ENCODE measurements at places on chromosomes 2 and 18. TPM values are rescaled to one million over a fixed set of nuclear protein-coding genes. Genes with fewer than 3 reads are reported as not detected.

GRCh38 chr18:55584201-55584600 is 3.8 kb downstream of the TCF4 start:
- DNase-seq, result no peak

- peak; percentile 29 for DNase-seq
These were observed 4.0 kb downstream of the YES1 start for GRCh38 chr18:808086-808485.

- no peak for DNase-seq
These were observed 248.9 kb downstream of the DCC start for GRCh38 chr18:52588931-52589330.

GRCh38 chr2:229980431-229981184 is 58.3 kb downstream of the FBXO36 start:
- peak; percentile 12 for DNase-seq

DNA sequence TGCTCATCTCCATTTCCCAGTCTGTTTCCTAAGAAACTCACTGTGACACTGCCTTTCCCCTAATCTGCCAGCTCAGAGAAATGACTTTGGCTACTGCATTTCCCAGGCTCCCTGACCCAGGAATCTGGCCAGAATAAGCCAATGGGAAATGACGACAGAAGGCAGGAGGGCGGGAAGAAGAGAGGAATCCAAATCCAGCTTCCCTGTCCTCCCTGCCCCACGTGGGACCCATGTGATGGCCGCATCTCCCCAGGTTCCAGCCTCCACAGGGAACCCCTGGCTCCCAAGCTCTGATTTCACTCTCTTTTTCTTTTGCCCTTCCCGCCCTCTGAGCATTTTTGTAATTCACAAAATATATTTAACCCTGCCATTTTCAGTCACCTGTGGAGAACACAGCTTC is 37.8 kb upstream of the RAB12 start:
- DNase-seq, result no peak

DNA sequence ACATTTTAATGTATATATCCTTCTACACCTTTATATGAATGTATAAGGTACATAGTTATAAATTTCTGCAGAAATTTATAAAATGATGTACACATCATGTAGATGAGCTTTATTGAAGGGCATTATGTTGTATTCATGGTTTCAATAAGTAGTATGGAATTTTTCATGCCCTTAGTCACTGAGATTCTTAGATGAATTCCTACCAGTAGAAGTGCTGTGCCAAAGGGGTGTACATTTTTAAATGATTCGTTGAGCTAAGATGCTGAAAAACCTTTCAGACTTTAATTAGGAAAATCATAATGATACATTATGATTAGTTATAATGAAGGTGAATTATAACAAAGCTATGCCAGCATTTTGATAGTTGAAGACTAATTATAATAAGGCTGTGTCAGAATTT is 115.2 kb downstream of the ZNF236 start:
- no peak for DNase-seq

DNA sequence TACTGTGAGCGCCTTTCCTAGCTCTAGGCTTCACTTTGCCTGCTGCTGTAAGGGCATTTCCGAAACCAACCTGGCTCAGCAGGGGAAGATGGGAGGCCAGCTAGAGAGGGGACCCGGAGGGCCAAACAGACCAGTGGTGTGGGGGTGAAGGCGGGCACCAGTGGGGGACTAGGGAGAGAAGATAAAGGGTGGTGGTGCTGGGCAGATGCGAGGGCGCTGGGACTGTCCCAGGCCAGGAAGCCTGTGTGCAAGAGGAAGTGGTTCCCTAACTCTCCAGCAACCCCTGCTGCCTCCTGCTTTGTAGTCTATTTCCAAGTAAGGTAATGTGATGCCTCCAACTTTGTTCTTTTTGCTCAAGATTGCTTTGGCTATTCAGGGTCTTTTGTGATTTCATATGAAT is 73.1 kb downstream of the DNAH7 start:
- no peak for DNase-seq

DNA sequence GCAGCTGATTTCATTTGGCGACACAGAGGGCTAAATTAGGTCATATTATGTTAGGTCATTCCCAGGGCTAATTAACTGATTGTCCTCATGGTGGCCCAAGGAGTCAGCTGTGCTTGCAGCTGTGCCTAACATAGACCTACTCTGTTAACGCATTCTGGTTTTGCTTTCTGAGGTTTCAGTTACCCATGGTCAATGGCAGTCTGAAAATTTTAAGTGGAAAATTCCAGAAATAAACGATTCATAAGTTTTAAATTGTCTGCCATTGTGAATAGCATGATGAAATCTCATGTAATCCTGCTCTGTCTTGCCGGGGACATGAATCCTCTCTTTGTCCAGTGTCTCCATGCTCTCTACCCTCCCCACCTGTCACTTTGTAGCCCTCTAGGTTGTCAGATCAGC is 168.7 kb downstream of the KCNS3 start:
- DNase-seq, result no peak

DNA sequence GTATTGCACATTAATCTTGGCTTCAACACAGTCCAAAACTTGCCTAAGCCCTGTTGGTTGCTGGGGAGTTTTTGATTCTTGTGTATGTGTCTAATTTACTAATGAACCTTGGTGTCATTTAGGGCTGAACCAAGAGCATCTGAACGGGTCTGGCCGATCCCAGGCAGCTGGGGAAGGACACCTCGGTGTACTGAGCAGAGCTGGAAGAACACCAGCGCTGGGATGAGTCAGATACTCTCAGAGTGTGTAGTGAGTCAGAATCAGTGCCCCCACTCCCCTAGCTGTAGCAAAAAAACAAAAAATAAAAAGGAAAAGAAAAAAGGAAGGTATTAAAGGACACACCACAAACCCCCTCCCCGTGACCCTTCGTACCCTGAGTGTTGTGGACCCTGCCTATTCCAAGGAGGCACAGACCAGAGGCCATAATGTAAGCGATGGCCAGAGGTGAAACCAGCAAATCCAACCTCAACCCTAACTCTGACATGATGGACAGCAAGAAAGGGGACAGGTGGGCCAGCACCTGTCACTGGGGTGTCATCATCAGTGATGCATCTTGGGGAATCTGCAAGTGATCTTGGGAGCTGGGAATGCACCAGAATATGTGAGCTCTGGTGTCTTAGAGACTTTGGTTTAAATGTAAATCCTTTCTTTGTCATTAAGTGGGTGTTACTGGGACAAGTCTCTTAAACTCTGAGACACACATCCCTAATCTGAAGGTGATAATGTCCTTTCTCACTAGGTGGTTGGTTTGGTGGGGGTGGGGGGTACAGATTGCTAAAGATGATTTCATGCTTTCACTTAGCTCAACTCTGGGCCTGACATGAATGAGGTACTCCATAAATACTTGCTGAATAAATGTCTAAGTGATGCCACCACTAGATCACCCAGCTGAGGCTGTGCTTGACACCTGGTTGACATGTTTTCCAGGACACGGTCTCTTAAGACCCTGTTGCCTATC is 34.2 kb upstream of the NCOA1 start:
- peak; percentile 55 for DNase-seq

DNA sequence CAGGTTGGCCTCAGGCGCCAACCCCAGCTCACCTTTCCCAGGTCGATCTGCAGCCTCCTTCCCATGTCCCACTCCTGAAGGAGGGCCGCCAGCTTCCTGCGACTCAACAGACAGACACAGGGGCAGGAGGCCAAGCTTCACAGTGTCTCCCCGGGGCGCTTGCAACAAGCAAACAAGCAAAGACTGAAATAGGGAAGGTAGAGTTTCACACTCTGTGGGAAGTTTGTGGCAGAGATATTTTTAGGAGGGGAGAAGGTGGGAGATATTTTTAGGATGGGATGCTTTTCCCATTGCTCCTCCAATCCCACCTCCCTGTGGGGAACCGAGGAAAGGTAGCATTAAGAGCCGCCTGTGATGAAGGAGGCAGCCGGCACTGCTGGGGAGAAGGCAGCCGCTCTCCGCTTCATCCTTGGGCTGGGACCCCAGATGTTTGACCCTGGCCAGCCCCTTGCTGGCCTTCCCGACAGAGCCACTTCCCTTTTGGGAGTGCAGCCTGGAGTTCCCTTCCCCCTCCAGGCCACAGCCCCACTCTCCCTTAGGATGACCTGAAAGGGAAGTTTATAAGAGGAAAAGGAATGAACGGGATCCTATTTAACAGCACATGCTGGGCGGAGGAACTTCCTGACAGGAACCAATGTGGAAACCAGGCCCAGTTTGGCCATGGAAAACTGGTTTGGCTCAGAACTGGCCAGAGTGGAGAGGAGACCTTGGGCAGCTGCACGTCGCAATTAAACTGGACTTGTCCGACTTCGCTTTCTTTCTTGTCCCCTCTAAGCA is 142.2 kb upstream of the SMAD2 start:
- DNase-seq, result no peak

DNA sequence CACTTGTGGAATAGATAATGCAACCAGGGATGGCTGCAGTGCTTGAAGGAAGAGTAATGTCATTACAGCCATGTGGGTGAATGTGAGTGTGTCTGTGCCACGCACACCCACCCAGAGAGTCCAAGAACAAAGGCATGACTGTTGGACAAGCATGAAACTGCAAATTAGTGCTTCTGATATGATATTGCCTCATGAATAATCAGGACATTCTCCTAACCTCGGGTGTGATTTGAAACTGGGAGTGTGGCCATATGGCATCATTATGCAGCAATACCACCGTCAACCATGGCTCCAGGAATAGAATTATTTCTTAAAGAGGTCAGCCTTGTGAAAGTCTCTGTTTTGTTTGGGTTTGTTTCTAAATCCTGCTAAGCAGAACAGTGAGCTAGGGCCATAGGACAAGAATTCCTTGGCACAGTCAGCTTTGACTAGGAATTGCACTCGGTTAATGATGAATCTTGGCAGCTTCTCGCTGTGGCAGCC is 678.0 kb upstream of the RAB6C start:
- peak; percentile 28 for DNase-seq

GRCh38 chr2:8133363-8133762 is 548.5 kb upstream of the ID2 start:
- no peak for DNase-seq

DNA sequence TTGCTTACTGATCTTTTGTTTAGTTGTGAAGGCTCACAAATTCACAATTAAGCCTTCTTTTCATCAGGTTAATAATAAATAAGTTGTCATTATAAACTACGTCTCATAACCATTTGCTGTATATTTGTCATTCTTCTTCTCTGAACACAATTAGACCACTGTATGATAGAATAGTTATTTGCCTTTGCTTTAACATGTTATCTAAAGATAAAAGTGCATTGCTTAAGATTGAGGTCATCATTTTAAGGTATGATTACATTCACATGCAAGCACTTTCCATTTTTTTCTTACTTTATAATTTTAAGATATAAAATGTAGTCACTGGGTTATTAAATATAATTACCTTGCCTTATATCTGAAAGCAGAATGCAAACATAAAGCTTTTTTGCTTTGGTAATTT is 80.1 kb upstream of the GLS start:
- no peak for DNase-seq

DNA sequence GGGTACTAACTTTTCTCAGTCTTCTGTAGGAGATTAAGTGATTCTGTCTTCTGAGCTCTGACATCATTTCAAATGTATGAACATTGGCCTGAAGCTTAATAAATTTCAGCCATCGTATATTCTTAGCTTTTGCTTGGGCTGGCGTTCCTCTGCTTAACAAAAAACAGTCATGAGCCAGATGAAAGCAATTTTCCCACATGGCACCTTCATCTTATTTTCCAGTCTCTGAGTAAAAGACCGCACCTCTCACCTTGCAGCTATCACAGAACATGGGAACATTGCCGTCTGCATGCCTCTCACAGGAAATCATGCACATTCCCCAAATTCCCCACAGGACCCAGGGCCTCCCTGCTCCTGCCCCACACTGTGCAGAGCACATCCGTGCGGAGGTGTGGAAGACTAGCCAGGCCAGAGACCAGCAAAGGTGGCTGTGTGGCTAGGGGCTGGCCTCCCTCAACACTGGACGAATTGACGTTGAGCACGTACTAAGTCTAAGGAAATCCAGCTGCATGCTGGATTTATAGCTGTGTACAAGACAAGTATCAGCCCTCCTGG is 531.8 kb upstream of the ID2 start:
- no peak for DNase-seq

- DNase-seq, result no peak
These were observed 139.4 kb upstream of the GLI2 start for GRCh38 chr2:120596191-120596811.

GRCh38 chr2:201233812-201234662 is 26.3 kb upstream of the CASP8 start:
- DNase-seq, result no peak

DNA sequence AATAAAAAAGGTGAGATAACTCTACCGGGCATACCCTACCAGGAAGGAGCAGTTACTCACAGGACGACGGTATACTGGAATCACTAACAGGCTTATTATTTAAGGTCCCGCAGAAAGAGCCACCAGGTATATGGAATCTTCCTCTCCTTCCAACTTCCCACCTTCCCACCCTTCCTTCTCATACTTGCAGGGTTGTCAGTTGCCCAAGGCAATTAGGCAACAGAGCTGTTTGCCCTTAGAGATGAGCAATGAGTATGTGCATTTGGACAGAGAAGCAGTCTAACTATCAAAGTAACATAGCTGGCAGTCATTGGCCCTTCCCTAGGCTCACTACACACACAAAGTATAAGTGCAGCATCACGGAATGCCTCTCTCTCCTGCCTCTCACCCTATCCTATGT is 32.1 kb upstream of the EVA1A start:
- DNase-seq, result no peak

The GKN2 gene
- total RNA-seq, result not detected

The TMEM169 gene
- total RNA-seq, result 23.2 TPM

The CHCHD5 gene
- total RNA-seq, result 3.3 TPM

The GTF2A1L gene
- total RNA-seq, result not detected

The LDLRAD4 gene
- 60.7 TPM for total RNA-seq

The NLRC4 gene
- 0.41 TPM for total RNA-seq

The TRIM43 gene
- total RNA-seq, result not detected

The COL6A3 gene
- total RNA-seq, result 12.2 TPM

The CAPN13 gene
- total RNA-seq, result not detected

The FSIP2 gene
- total RNA-seq, result 2.0 TPM

The TTC21B gene
- 91.3 TPM for total RNA-seq

The FLACC1 gene
- total RNA-seq, result 2.4 TPM

Data from frontal cortex (tissue), 4 donors.